ENCODE measurements at places on chromosomes 16 and 17.

GRCh38 chr17:73705594-73705993 lies 61.3 kb upstream of the SDK2 start:
- DNase-seq, result peak; percentile 43

DNA sequence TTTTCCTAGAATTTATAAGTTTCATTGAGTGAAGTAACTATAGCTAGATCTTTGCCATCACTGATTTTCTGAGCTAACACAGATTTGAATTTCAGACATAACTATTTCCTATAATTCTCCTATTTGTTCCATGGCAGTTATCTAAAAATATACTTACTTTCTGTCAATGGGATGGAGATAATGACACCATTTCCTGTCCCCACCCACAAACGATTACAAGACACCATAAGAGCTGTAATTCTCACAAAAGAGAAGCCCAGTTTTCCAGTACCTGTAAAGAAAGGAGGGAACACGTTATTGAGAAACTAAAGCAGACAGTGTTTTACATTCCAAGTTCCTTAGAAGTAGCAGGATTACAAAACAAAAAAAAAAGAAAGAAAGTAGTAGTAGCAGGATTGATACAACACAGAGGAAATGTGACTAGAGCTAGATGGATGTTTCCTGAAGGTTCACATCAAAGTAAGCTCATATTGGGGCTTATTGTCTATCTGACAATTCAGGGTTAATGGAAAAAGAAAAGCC lies 110.9 kb upstream of the TOB1 start:
- DNase-seq, result no peak

- DNase-seq, result no peak
Measured at GRCh38 chr17:10069301-10069700, 129.1 kb downstream of the GAS7 start.

DNA sequence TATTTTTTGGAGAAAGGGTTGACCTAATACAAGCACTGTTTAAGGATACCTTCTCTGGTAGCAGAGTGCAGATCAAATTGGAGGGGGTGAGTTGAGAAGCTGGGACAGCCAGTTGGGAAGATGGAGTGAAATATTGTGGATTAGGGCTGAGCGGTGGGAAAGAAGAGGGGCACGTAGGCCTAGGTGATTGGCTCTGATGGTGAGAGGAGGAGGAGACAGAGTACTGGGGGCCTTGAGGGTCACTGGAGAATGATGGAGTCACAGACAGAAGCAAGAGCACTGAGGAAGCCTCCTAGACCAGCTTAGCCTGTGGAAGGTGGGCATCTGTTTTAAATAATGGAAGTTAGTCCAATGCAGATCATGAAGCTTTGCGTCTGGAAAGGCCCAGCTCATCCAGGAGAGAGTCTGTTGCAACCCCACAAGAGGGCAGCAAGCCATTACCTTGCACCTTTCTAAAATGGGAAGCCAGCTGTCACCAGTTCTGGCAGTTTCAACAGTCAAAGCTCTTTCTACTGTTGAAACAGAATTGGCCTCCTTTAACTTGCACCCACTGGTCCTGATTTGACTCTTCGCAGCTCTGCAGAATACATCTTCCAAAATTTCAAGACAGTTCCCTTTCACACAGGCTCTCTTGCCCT lies 11.8 kb downstream of the SLC9A5 start:
- DNase-seq, result peak; percentile 77

- DNase-seq, result no peak
Measured at GRCh38 chr17:29791336-29792080, 138.5 kb downstream of the SSH2 start.

DNA sequence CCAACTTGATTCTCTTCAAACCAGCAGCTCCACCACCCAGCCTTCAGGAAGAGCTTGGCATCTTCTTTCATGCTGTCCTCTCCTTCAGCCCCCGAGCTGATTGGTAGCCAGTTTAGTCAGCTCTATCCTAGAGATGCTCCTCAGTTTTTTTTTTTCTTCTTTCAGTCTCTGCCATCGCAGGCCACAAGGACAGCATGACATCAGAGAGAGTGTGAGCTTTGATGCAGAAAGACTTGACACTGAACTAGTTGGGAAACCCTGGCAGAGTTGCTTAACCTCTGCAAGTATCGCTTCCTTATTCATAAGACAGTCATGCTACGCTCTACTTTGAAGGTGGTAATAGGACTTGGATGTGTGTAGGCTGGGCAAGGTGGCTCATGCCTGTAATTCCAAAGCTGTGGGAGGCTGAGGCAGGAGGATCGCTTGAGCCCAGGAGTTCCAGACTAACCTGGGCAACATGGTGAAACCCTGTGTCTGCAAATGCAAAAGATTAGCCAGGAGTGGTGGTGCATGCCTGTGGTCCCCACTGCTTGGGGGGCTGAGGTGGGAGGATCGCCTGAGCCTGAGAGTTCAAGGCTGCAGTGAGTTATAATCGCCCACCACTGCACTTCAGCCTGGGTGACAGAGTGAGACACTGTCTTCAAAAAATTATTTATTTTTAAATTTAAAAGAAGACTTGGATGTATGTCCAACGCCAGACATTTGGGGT lies 2.6 kb downstream of the CD300LB start:
- DNase-seq, result no peak

DNA sequence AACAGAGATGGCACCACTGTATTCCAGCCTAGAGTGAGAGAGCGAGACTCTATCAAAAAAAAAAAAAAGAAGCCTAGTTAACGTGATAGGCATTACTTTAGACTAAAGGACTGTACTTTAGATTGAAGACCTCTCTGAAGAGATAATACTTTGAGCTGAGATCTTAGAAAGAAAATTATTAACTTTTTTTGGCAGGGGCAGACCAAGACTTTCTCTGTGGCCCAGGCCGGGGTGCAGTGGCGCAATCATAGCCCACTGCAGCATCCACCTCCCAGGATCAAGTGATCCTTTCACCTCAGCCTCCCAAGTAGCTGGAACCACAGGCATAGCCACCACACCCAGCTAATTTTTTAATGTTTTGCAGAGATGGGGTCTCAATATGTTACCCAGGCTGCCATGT lies 75.7 kb upstream of the TNRC6A start:
- DNase-seq, result no peak

DNA sequence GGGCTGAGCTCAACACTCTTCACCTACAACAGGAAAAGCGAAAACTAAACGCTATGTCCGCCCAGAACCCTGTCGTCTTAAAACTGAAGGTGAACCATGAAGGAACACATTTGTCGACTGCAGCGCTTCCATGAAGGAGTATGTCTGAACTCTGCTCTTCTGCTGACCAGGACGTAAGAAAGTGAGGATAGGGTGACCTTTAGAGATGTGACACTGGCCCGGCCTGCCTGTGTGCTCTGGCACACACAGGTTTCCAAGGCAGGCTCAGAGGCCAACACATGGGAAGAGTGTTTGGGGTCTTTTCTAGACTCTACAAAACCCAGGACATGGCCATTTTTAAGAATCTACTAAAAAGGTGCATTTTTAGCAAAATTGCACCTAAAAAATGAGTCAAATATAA lies 21.1 kb downstream of the MARF1 start:
- no peak for DNase-seq

Measured in cardiac muscle cell (in vitro differentiated cells and primary cell).